ENCODE measurements at places on chromosomes 5 and 9.
A peak's percentile ranks its signal among the peaks of the same experiment; 100 is the strongest.

- no peak for DNase-seq
These were observed 28.9 kb downstream of the GABRG2 start for GRCh38 chr5:162096448-162096847.

DNA sequence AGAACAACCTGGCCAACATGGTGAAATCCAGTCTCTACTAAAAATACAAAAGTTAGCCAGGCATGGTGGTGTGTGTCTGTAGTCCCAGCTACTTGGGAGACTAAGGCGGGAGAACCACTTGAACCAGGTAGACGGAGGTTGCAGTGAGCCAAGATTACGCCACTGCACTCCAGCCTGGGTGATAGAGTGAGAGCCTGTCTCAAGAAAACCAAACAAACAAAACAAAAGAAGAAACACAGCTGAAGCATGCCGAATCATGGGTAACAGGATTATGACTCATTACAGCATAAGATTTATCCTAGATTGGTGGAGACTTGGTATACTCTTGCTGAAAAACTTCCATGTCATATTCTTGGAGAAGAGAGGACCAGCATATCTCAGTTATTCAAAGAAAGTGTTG lies 236.7 kb upstream of the CCNH start:
- DNase-seq: no peak

DNA sequence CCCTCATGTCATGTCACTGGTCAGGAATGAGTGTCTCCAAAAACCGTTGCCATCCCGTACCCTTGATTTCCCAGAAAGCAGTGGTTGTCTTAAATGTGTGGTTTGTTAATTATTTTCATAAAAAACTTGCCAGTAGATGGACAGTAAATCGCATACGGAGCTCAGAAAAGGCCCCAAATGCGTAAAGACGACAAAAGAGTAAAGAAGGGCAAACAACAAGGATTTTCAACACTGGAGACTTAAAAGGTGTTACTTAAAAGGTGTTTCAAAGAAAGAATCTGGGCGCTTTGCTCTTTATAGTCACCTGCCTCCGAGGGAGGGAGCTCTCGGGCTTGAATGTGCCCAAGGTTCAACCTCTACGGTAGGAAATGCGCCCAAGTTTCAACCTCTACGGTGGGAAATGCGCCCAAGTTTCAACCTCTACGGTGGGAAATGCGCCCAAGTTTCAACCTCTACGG lies 734 bp downstream of the KIF27 start:
- peak; percentile 35 for DNase-seq

GRCh38 chr9:33662871-33663270 lies 132.5 kb upstream of the PRSS3 start:
- no peak for DNase-seq

DNA sequence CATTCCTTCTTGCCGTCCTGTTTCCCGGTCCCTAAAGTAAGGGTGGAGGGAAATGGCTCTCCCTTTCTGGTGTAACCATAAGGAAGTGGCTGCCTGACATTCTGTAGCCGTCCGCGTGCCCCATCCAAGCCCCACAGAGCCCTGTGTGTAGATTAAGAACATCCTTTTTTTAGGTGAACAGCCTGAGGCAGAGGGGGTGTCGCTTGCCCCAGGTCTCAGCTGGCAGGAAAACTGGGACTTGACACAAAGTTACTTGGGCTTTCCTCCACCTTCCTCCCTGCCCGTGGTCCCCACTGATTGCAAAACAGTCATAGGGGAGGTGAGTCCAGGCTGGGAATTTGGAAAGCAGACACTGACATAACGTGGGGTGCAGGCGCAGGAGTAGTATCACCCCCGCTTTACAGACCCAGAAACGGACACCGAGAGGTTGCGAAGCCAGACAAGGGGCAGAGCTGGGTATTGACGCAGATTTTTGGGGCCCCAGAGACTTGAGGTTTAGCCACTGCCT lies 22.8 kb downstream of the C9orf50 start:
- DNase-seq: no peak

Measured in AG10803 (cell line).